ENCODE measurements at places on chromosomes 12 and 14.

DNA sequence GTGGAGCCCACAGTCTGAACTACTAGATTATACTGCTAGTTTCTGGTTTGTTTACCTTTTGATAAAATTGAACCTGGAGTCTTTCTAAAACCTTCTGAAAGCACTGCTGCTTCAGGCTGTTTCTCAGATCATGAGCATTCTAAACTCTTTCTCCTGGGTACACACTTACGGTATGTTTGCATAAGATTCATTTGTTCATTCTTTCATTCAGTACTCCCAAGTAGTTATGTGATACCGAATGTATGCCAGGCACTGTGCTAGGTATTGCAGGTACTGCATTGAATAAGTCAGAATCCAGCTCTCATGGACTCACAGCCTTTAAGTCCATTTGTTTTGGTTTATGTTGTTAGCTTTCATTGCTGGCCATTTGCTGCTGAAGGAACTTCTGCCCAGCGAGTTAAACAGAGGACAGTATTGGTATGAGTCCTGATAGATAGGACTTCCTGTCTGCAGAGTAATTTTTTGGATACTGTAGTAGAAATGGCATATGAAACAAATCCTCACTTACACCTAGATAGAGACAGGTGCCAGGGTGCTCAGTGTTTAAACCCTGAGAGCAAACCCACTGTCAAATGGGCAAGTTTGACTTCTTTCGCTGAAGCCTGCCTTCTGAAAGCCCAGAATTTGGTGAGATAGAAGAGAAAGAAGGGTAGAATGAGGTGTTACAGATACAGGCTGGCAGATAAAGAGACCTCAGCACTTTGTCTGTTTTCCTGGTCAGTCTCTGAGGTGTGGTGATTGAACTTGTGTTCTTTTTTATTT, 2.1 kb downstream of the SUSD6 start:
- DNase-seq, result no peak

DNA sequence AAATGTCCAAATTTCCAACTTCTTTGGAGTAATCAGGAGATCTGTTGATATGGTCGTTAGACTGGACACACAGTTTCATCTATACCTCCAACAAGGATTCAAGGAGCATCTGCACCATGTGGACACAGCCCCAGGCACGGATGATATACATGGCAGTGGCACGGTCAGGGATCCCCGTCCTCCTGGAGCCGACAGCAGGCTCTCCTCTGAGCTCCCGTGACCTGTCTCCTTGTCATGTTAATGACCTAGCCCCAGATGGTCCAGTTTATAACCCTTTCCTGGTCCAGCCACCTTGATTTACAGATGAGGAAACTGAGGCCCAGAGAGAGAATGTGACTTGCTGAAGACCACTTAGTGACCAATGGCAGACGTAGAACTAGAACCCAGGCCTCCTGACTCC, 16.5 kb upstream of the SERPINA4 start:
- no peak for DNase-seq

GRCh38 chr12:126960709-126961108, 1306.3 kb upstream of the TMEM132C start:
- no peak for DNase-seq

DNA sequence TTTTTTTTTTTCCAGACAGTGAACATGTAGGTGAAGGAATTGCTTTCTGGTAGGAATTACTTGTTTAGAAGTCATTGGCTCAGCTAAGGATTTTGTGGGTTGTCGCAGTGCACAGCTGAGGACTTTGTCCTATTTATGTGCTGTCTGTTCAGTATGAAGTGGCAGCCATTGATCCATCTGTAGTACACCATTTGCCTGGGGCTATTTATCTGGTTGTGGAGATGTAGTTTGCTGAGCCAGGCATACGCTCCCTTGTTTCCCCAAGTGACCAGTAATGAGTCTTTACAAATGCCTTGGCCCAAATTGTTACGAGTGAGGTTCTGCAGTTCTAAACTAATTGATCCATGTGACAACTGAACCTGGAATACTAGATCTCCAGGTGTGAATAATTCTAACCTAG, 140.1 kb downstream of the NRXN3 start:
- DNase-seq, result no peak

DNA sequence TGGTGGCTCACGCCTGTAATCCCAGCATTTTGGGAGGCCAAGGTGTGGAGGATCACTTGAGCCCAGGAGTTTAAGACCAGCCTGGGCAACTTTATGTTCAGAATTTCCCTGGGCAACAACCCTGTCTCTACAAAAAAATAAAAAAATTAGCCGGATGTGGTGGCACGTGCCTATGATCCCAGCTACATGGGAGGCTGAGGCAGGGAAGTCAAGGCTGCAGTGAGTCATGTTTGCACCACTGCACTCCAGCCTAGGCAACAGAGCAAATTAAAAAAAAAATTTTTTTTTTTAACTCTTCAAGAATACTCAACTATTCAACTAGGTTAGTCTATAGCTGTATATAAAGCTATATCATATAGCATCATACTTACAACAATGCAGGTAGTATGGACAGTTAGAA, 113.0 kb downstream of the RALGAPA1 start:
- no peak for DNase-seq

Data from NCI-H2171 (cell line).